Esophagus muscularis mucosa (tissue), 4 donors: ENCODE measurements at places on chromosomes 6 and 20. TPM values are rescaled to one million over a fixed set of nuclear protein-coding genes. Genes with fewer than 3 reads are reported as not detected.

ULBP1 gene
- total RNA-seq = not detected

HLA-DOB gene
- total RNA-seq = 0.19 TPM

C6orf58 gene
- not detected for total RNA-seq

TREML2 gene
- total RNA-seq = 0.66 TPM

PDYN gene
- total RNA-seq = not detected

TTBK1 gene
- total RNA-seq = under 0.01 TPM

OXT gene
- not detected for total RNA-seq

CENPW gene
- total RNA-seq = not detected

MUC22 gene
- total RNA-seq = not detected

CCN6 gene
- total RNA-seq = not detected

ULBP2 gene
- total RNA-seq = 0.39 TPM

PRPF6 gene
- total RNA-seq = 64.9 TPM

SNX21 gene
- total RNA-seq = 69.6 TPM

CALHM6 gene
- total RNA-seq = 3.0 TPM

BANF2 gene
- total RNA-seq = not detected

DZANK1 gene
- 1.4 TPM for total RNA-seq

POM121L2 gene
- not detected for total RNA-seq

PPP1R3D gene
- total RNA-seq = 10.3 TPM

TOX2 gene
- 39.5 TPM for total RNA-seq

BAG2 gene
- 42.8 TPM for total RNA-seq

BPIFB2 gene
- total RNA-seq = not detected

OR2B6 gene
- total RNA-seq = not detected

C6orf163 gene
- 2.5 TPM for total RNA-seq
